H7 (cell line): ENCODE measurements at places on chromosomes 5 and 9. TPM values are rescaled to one million over a fixed set of nuclear protein-coding genes. Genes with fewer than 3 reads are reported as not detected.

- peak; percentile 68 for DNase-seq
Measured at GRCh38 chr5:88883836-88884607, 1.0 kb upstream of the MEF2C start.

SLC34A3 gene
- 0.03 TPM in 1 of 2 replicates, not detected in the other for total RNA-seq

DNA sequence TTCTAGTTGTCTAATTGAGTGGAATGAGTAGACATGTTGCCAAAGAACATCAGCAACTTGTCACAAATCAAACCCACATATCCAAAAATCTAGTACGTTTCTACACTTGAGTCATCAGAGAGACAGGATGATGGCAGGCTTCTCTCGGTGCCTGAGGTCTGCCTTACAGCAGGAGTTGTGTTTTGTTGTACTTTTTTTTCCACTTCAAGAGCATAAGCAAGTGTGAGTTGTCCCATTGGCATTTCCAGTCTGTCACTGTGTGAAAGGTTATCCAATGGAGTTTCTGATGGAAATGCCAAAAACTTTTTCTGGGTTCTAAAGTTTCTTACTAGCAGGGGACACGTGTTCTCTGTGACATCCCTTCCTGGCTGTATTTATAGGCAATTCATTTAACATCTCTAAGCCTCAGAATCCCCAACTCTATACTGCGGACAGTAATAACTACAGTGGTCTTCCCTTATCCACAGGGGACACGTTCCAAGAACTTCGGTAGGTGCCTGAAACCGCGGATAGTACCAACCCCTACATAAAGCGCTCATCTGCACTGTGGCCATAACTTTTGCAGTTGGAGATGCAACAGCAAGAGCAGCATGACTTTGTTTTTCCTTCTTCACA lies 246.5 kb downstream of the SYK start:
- no peak for DNase-seq

ACSL6 gene
- total RNA-seq, result 0.28 and 0.85 TPM in 2 replicates

DNA sequence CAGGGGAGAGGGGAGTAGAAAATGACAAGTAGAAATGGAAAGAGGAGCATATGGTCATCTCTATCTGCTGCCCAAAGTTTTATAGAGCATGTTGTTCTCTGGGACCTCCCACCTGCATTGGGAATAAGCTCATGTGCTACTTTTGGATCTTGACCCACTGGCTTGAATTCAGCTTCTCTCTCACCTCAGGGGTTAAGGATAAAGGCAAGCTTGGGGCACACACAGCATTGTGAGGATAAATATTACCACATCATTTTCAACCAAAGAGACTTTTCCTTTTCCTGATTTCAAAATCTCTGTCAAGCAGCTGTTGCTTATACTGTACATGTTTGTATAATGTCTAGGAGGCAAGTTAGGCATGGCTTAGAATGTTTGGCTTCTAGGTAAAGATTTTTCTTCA lies 16.6 kb downstream of the ATP10B start:
- DNase-seq, result no peak

GRCh38 chr5:134142806-134143205 lies 28.3 kb downstream of the TCF7 start:
- no peak for DNase-seq

GRCh38 chr5:99948850-99949249 lies 586.3 kb upstream of the FAM174A start:
- DNase-seq, result no peak

FAM169A gene
- total RNA-seq, result 37.6 and 51.1 TPM in 2 replicates
